ENCODE measurements at places on chromosomes 3 and 15.

GRCh38 chr3:77491961-77492360 lies 452.1 kb downstream of the ROBO2 start:
- no peak for DNase-seq

- DNase-seq: no peak
Observed at GRCh38 chr3:177597311-177598096, 400.2 kb upstream of the TBL1XR1 start.

- DNase-seq: no peak
Observed at GRCh38 chr15:33326908-33327307, 16.1 kb downstream of the RYR3 start.

DNA sequence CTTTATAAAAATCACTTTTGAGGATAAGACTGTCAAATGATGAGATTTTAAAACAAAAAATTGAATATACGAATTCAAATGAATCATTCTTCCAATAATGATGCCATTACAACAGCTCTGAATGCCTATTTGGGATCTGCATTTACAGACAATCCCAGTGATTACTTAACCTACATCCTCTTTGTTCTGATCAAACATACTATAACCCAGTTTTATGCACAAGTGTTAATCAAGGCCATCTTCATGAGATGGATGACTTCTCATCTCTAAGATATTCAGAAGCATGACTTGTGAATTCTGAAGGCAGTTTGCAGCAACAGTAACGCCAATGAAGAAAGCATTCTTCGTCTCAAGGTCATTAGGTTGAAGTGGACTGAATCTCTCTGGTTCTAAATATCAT lies 90.3 kb upstream of the MEX3B start:
- no peak for DNase-seq

DNA sequence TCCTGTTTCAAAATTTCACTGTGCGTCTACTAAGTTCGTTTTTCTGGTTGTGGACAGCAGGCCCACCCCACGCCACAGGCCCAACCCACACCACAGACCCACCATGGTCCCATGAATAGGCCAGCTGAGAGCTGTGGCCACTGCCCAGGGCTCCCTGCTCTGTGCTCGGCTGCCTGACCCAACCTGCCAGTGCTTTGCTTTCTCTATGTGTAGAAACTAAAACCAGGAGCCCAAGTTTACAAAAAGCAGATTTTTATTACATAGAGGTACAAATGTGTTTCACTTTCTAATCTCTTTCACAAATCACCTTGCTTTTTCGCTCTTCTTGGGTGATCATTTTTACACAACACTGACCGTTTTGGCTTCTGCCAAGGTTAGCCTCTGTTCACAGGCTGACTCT lies 69.1 kb downstream of the HERC2 start:
- DNase-seq: no peak

DNA sequence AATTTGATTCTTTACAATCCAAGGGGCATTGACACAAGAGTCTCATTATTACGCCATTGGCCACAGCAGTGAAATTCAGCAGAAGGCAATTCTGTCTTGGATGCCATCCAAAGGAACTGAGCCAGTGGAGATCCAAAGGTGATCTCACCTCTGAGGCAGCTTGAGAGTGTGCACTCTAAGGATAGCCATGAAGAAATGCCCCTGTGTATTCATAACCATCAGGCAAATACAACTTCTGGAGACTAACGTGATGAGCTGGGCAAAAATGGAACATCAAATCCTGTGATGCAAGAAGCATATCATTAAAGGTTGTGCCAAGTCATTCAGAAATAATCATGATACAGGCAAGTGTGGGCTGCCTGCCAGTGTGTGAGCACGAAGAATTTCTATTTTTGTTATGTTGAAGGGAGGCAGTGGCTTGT lies 41.4 kb downstream of the ROBO2 start:
- DNase-seq: no peak

DNA sequence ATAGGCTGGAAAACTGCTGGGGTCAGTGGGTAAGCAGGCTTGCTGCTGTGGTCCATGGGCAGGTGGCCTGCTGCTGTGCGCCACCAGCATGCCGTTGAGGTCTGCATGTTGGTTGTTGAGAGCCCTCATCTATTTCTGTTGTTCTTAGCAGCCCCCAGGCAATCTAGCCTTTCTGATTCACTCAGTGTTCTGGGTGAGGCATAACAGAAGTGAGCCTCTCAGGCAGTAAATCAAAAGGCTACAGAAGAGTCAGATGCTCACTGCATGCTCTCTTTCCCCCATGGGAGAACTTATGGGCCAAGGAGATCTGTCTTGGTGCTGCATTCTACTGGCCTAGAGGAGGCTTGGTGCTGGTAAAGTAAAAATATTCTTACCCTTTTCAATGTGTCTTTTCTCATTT lies 67.8 kb upstream of the ATP10A start:
- no peak for DNase-seq

DNA sequence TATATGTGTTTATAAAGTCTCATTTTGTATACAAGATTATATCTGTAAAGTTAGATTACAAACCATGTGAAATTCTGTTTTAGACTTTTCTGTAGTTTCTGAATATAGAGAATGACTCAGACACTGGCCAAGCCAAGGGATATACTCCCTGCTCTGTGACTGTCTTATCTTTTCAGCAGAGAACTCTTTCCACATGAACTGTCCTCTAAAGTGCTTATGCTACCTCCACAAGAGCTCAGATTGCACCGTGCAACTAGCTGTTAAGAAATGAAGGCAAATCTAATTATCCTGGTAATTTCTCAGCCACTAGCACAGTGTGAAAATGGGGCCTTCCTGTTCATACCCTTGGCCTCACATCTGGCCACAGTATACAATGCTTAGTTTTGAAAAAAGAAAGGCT lies 44.3 kb upstream of the CPNE4 start:
- DNase-seq: no peak

- no peak for DNase-seq
Observed at GRCh38 chr3:127124120-127124519, 68.8 kb upstream of the PRR23E start.

GRCh38 chr3:16090024-16090423 lies 84.5 kb upstream of the GALNT15 start:
- DNase-seq: no peak

DNA sequence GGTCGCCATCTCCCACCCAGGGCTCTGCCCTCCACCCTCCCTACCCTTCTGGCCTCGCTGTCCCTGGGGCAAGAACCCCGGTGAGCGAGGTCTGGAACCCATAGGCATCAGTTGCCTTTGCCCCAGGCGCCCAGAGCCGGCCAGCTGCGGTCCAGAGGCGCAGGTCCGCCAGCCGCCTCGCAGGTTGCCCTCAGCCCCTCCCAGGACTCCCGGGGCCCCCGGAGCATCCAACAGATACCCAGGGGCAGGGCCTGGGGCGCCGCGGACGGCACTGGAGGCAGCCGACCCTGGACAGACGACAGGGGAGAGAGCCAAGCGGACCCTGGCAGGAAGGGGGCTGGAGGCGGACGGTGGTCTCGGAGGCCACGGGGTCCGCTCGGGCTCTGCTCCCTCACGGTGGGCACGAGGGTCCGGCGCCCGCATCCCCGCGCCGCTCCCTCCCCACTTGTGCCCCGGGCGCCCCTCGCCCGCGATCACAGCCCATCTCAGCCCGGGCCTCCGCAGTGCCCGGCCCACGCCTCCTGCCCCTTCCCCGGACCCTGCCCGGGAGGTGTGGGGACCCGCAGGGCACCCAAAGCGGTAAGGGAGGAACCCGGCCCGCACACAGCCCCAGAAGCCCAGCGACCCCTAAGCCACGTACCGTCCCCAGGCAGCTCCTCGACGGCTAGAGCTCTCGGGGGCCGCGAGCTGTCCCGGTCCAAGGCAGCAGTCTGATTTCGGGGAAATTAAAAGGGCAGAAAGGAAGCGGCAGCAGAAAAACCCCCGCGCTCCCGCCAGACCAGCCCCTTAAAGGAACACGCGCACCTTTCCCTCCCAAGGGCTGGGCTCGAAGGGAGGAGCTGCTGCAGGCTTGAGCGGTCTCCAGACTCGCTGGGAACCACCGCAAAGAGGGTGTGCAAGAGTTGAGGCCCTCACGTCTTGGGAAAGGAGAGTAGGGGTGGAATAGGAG lies at the start of gene HAPLN3:
TSS of gene HAPLN3 (minus strand) at position 726 of the 949 bp plus-strand sequence. CDS start 8,246 bp downstream, outside the sequence.
- no peak for DNase-seq

DNA sequence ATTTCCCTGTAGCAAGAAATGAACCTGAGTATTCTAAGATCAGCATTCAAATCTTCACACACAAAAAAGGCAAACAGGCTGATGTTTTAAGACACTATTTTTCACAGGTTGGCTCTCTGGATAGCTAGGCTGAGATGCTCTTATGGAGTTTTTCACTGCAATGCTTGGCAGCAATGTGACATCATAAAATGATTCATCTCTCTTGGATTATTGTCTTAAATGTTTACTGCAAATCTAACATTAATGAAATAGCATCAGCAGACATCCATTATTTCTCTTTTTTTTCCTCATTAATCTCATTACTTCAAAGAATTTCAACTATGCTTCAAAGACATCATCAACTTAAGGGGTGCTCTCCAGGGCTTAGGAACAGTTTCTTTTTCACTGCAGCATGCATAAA lies 23.6 kb upstream of the SSUH2 start:
- DNase-seq: no peak

DNA sequence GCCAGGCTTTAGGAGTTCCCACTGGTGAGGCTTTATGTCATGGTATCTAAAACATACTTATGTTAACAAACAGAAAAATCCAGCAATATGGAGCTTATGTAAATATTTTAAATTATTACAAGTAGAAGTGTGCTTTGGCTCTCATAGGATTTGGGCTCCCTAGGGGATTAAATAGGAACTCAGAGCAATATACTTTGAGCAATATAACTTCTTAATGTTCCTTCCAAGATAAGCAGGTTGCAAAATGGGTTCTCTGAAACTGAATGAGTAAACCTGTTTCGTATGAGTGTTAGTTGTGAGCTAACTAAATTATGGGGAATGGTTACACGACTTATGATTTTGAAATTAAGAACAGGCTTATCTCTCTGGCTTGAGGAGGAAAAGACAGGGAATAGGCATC lies 366.1 kb upstream of the ZNF385D start:
- DNase-seq: no peak

DNA sequence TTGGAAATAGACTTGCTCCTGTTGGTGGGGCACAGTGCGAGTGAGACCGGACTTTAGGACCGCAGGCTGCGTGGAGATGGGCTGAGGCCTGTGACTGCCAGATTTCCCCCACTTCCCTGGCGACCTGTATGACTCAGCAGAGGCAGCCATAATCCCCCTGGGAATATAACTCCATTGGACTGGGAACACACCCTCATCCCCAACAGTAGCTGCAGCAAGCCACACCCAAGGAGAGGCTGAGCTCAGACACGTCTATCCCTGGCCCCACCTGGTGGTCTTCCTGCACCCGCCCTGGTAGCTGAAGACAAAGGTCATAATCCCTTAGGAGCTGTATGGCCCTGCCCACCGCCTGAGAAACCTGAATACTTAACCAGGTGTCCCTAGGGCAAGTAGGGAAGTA lies 42.6 kb downstream of the DZIP1L start:
- DNase-seq: no peak

- DNase-seq: no peak
Observed at GRCh38 chr3:171643681-171644080, 166.6 kb downstream of the PLD1 start.

DNA sequence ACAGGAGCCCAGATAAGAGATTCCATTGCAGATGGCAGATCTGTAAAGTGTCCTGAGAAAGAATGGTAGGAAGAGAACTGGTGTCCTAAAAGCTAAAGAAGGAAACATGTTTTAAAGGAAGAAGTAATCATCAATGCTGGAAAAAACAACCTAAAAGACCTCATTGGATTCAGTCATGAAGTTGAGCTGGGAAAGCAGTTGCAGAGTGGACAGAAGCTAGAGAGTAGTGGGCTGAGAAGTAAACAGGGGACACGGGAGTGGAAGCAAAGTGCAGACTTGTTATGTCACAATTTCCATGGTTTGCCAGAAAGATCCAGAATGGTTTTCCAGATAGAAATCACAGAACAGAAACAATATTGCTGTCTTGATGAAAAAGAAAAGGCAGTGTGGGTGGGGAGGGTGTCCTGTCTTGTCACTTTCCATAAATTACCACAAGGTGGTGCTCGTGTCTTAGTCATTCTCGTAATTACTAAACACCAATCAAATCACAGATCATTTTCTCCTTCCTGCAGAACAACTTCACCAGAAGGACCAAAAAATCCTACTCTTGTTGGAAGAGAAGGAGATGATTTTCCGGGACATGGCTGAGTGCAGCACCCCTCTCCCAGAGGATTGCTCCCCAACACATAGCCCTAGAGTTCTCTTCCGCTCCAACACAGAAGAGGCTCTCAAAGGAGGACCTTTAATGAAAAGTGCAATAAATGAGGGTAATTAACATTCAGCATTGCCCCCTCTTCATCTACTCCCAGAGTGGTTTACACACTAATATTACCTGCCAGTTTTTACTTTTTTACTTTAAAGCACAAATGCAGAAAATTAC lies 64.5 kb downstream of the KLHL25 start:
- no peak for DNase-seq

DNA sequence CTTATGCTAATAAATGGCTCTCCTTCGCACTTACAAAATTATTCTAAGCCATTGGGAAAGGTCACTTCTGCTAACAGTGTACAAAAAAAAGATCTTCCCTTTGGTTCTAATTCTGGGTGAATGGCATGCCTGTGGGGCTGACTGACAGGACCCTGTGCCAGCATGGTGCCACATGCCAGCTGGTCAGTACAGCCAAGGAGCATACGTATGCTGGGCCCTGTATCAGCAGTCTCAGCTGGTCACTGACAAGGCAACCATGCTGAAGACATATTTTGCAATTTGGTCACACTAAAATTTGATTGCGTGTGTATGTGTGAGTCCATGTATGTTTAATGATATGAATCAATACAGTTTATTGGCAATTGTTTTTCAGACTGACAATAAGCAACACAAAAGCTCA lies 246.1 kb downstream of the TBL1XR1 start:
- no peak for DNase-seq

DNA sequence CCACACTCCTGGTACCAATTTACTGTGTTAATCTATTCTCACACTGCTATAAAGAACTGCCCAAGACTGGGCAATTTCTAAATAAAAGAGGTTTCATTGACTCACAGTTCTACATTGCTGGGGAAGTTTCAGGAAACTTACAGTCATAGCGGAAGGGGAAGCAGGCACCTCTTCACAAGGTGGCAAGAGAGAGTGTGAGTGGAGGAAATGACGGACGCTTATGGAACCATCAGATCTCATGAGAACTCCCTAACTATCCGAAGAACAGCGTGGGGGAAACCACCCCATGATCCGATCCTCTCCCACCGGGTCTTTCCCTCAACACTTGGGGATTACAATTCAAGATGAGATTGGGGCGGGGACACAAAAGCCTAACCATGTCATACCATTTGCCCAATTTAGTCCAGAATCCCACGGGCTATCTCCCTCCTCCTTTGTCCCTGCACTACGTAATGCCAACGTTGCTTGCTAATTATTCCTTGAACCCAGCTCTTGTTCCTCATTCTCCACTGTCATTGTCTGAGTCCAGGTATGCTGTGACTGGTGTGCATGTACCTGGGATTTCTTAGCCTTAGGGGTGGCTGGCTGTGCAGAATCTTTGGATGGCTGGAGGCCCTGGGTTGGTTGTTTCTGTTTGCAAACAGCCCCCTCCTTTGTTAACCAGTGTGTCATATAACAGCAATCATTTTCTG lies 3.4 kb downstream of the PIGZ start:
- no peak for DNase-seq

GRCh38 chr15:58873267-58873666 lies 60.2 kb downstream of the SLTM start:
- DNase-seq: no peak

GRCh38 chr3:132210476-132211346 lies 106.5 kb upstream of the ACP3 start:
- DNase-seq: no peak

GRCh38 chr3:134018406-134018805 lies 11.3 kb downstream of the SLCO2A1 start:
- DNase-seq: no peak

All from mesenteric fat pad (tissue), 1 donor.